ENCODE measurements at places on chromosomes 2 and 18.

DNA sequence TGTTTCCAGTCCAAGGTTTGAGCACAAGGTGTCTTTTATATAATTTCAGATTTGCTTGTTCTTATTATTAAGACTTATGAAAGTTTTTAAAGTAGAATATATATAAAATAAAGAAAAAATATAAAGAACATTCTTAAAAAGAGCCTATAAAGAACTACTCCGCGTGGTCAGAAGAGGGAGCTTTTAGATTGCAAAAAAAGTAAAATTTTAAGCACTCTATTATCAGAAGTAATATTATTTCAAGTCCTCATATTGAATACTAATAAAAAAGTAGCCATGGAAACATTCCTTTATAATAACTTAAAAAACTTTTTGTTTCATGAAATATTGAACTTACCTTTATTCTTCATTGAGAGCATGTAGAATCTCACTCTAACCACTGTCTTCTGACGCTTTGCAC is 51.4 kb downstream of the LINC00305 start:
- DNase-seq, result no peak

GRCh38 chr2:234415706-234416105 is 81.2 kb downstream of the ARL4C start:
- DNase-seq, result no peak

DNA sequence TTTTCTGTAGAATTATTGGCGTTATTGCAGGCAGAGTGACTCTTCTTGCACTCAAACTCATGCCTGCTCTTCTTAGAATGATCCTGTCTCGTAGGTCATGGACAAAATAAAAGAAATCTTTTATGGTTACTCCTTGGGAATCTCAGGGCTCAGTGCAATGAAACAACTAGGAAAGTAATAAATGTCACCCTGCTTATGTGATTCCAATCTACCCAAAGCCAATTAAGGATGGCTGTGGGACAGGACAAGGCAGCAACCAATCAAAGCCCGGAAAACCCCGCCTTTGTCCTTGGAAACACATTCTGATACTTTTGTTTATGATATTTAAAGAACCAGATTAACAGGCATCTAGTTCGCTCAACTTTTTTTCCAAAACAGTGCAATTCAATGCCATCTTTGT is 53.0 kb downstream of the GRB14 start:
- no peak for DNase-seq

GRCh38 chr2:212282671-212283261 is 255.8 kb downstream of the ERBB4 start:
- DNase-seq, result no peak

- no peak for DNase-seq
These were observed 97.5 kb downstream of the ICA1L start for GRCh38 chr2:202774104-202774503.

GRCh38 chr2:164896634-164897355 is 55.2 kb upstream of the COBLL1 start:
- no peak for DNase-seq

DNA sequence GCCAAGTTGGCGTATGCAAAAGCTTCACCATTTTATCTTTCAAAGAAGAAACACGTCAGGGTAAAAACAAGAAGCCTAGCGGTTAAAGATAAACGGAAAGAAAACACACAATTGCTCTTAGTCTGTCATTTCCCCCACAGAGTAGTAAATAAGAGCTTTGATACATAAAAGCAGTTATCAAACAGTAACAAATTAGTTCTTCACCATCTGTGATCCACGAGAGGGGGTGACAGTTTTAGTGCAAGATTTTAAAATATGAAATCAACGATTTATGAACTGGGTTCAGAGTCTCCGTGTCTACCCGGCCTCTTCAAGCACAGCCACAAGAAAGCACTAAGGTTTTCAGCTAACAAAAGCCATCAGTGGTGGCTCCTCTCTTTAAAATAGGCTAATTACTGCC is 703.9 kb upstream of the ID2 start:
- DNase-seq, result no peak

- DNase-seq, result no peak
These were observed 230.1 kb downstream of the GPD2 start for GRCh38 chr2:156666130-156666785.

DNA sequence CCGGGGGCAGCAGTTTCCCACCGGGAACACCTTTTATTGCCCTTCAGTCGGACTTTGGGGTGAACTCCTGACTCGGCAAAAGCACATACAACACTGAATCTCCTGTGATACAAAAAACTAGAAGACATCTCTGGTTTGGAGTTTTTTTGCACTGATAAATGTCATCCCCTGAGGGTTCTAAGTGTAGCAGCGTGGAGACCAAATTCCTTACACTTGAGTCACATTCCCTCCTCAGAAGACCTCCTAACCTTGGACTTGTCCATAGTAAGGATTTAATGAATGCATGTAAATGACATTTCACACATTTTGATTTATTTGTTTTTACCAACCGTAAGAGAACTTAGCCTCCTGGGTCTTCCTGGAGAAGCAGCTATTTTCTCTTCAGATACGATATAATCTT is 54.0 kb upstream of the GPR45 start:
- no peak for DNase-seq

DNA sequence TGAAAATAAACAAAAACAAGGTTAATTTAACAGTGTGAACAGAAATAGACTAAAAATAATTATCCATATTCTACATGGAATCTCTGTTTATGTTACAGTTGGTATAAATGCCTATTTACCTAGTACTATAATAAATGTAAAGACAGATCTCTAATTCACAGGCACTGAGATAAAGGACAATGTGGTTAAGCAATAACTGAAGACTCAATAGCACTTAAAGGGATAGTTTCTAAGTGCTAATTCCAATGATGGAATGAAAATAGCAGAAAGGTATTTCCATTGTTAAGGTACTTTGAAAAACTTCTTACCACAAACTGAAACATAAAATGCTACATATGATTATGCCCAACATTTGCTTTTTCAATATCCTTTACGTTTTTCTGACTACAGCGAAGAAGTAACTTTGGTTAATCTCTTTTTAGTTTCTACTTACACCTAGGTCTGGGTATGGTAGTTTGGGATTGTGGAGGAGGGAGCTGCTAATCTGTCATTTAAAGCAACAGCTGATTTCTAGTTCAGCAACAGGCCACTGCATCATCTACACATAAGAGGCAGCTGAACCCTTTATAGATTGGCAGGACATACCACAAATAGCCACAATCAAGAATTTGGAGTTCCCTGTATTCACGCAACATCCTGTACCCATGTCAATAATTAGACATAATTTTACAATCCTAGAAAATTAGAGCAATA is 27.2 kb downstream of the MAP4K3 start:
- DNase-seq, result no peak

GRCh38 chr2:200509235-200509611 is 645 bp downstream of the KCTD18 start:
- DNase-seq, result no peak
